ENCODE measurements at places on chromosomes 7 and 10.

DNA sequence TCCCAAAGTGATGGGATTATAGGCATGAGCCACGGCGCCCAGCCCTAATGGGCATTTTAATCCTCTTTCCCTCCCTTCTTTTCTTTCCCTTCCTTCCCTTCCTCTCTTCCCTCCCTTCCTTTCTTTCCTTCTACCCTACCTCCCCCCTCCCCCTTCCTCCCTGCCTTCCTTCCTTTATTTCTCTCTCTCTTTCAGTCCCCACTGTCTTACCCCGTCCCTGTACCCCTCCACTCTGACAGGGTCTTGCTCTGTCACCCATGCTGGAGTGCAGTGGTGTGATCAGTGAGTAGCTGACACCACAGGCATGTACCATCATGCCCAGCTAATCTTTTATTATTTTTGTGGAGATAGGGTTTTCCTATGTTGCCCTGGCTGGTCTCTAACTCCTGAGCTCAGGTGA lies 24.2 kb downstream of the LCOR start:
- DNase-seq: no peak

DNA sequence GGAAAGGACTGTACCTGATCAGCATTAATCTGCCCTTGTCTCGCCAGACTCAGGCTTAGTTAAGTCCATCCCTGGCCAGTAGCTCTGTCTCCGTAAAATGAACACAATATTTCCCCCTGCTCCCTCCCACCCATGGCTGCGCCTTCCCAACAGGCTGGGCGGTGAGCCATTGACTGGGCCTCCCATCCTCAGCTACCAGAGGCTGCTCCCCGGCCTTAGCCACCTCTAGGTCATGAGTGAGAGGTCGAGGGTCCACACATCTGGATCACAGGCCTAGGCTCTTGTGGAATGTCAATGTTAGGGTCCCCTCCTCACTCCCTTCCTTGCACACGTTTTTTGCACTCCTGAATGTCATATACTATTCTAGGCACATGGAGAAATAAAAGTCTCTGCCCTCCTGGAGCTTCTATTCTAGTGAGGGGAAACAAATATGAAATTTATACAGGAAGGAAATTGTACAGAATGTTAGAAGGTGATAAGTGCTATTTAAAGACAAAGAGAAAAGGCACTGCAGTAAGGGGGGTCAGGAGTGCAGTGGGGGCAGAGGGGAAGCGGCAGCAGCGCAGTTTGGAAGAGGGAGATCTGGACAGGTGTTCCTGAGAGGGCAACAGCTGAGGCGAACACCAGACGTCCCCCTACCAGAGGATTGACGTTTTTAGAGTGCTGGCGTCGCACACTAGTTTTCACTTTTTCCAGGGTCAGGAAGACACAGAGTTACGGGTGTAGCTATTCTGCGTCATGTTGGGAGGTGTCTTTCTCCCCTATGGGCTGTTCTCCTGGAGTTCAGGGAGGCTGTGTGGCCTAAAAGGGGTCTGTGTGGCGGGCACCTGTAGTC lies 17.2 kb upstream of the EIF5AL1 start:
- no peak for DNase-seq

DNA sequence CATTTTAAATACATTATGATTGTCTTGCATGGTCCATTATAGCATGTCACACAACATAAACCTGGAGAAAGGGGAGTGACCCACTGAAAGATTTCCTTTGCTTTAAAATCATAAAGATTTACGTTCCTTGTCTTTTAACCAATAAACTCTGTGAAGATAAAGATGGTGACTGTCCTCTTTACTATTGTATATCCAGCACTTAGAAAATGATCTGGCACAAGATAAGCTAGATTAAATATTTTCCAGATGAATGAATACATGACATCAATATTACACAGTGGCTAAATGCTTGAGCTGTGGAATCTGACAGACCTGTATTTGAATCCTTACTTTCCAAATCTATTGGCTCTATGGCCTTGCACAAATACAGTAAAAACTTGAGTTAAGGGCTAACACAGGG lies 938.4 kb downstream of the SORCS1 start:
- DNase-seq: no peak

DNA sequence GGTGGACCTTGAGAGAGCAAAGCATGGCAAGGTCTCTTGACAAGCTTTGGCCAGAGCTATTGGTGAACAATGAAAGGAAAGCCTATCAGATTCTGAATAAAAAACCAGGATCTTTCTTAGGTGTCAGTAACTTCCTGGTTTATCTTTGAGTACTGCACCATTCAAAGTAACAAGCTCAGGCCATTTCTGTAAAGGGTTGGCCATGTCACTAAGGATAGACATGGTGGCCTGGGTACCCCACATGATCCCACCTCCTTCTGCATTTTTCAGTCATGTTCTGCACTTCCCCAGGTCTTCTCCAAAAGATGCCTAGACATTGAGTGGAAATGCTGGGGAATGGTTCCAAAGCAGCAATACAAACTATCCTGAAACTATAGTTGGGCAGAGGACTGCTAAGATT lies 242.0 kb downstream of the ARHGAP12 start:
- DNase-seq: no peak

DNA sequence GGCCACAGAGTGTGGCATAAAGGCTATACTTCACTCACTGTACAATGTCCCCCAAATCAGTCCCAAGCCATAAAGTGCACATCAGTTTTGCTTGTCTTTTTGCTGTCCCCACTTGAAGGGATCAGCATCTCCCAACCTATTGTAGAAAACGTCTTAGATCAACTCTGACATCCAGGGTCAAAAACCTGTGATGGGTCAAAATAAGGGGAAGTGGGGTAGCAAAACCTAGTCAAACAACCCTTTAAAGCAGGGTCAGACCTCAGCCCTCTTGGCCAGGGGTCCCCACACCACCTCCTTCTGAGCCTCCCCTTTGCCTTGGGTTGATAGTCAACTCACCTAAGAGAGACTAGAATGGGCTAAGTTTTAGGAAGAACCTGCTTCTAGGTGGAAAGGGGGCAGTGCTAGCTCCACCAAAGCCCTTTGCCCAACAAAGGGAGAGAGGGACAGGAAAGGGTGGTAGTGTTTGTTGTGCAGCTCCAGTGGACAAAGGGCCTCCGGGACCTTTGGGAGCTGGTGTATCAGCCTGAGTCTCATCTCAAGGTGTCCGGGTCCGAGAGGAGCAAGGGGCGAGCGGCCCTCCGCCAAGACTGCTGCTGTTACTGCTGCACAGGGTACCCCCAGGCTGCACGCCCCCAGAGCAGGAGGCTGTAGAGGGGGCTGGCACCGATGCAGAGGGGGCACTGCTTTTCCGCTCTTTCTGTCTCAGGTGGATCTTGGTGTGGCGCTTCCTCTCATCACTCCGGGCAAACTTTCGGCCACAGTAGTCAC lies 3.3 kb downstream of the EGR2 start:
- no peak for DNase-seq

- no peak for DNase-seq
These were observed 191.3 kb upstream of the AGK start for GRCh38 chr7:141359740-141360415.

DNA sequence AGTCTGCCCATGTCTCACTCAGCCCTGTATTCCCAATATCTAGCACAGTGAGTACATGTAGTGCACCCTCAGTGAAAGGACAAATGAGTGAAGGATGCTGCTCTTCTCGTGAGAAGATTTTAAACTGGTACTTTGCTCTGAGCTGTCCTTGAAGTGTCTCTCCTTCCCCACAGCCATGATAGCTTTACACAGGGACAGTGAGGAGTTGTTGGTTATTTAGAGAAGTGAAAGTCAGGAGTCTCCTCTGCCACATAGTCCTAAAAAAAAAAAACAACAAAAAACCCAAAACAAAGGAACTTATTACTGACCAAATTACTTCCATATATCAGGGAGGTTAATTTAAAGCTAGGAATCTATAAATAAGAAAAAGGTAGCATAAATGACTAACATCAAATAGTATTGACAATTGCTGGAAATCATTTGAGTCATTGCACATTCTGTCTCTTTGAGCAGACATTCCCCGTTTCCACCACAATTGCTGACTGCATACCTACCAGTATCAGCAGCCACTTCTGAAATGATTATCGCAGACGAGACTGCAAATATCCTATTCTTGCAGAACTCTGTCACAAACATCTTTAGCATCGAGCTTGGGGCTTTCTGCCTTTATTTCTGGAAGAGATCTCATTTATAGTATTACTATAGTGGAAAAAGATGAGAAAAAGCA lies 202.1 kb downstream of the PTEN start:
- DNase-seq: no peak

GRCh38 chr7:88073626-88074025 lies 139.6 kb downstream of the ADAM22 start:
- no peak for DNase-seq

GRCh38 chr10:78875932-78876331 lies 192.8 kb upstream of the ZMIZ1 start:
- no peak for DNase-seq

DNA sequence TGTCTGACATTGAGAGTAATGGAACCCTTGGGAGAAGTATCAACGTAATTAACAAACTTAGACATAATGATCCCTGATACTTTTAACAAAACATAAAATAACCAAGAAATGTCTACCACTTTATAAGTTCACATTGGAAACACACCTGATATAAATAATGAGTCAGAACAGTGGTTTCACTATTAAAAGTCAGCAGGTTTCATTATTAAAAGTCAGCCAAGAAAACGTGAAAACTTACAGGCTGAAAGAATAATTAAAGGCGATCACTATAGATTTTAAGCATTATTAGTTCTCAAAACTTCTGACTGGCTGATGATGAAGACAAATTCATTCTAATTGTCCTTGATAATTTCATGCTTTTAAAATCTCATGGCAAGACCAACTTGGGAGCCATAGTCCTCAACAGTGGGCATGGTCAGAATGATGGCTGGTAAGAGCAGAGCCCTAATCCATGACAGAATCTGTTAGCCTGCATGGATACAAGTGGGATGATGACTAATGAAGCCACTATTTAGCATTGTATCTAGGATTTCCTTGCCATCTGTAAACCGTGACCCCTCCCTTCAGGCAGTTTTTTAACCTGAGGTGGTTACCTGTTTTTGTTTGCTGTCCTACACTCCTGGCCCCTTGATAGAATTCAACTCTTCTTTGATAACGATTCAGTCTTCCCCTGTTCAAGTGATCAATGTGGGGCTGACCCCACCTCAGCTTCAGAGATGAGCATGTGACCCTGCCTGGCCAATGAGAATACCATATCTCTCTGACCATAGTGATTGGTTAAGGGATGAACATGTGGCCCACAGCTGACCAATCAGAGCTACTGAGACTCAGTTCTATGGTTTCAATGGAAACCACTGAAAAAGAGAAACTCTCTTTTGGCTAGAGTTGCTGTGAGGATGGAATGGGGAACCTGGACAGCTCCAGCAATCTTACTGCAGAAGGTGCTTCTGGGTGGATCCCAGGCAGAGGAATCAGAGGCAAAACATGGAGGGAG lies 151.0 kb downstream of the PLPP4 start:
- DNase-seq: no peak

- no peak for DNase-seq
These were observed 24.7 kb upstream of the WASL start for GRCh38 chr7:123773481-123773880.

DNA sequence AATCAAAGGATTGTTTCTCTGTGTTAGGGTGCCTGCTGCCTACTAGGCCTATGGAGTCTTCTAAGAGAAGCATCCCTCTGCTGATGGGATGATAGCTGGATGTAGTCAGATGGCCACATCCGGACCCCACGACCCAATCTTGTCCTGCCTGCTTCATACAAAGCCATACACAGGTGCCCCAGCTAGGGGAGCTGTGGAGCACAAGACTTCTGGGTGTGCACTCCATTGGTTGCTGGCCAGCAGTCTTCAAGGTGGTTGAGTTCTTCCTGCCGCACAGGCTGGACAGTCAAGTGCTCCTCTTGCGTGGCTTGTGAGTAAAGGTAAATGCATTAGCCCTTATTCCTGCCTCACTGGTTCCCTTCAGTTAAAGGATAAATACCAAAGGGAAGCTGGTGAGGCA lies 120.2 kb downstream of the TEX36 start:
- DNase-seq: no peak

DNA sequence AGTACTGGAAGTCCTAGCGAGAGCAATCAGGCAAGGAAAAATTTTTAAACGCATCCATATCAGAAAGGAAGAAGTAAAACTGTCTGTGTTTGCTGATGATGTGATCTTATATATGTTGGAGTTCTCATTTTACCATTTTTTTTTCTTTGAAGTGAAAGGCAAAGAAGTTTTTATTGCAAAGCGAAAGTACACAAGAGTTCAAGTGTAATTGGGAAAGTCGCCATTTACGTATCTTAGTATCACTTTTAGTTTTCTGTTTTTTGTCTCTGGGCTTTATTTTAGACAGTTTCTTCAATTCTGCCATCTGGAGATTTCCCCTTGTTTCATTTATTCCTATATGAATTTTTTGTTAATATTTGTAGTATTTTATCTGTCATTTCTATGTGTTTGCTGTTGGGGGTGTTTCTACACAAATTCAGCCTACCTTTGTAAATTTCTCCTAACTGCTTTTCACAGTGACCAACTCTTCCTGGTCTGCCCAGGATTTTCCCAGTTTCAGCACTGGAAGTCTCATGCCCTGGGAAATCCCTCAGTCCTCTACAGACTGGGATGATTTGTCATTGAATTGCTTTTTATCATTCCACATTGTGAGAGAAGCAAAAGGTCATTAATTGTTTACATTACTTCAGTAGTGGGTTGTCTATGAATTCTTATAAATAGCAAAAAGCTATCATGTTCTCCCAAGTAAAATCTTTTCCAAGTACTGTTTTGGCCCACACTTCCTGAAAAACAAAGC lies 23.2 kb downstream of the BET1 start:
- no peak for DNase-seq

GRCh38 chr10:86047588-86047987 lies 319.0 kb downstream of the GRID1 start:
- DNase-seq: no peak

All from fibroblast of skin of left quadriceps (primary cell).